ENCODE measurements at places on chromosomes 6 and 20.

DNA sequence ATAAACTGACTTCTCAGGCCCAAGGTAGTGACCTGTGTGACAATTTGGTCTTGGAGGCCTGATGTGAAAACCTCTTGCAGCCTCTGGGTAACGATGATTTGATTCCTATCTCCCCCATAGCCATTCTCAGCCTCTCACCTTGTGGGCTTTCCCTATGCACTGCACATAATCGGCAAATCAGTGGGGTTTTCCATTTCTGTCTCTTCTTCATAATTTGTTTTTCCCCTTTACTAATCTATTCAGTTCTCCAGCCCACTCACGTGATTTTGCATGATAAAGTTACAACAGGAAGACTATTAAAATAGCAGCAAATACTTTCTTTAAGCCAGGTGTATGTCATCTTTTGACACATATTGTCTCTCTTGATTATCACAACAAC lies 893.7 kb downstream of the TFAP2A start:
- no peak for DNase-seq

- no peak for DNase-seq
Measured at GRCh38 chr6:153059757-153060156, 57.2 kb upstream of the MTRF1L start.

- DNase-seq, result no peak
Measured at GRCh38 chr6:133644548-133644891, 244.4 kb upstream of the TCF21 start.

- DNase-seq, result no peak
Measured at GRCh38 chr6:73664701-73665100, 10.9 kb upstream of the SLC17A5 start.

DNA sequence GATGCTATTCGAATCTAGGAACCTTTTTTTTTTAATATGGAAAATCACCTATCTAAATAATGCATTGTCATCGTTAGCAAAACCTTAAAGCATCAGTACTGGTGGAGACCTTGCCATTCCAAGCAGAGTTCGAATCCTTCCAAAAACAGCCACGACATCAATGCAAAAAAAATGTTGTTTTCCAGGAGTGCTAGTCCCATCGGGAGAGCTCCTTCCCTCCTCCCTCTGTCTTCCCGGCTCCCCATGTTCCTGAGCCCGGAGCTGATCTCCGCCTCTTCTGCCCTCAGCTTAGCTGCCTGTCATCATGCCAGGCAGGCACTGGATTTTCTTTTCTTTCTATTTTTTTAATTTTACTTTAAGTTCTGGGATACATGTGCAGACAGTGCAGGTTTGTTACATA lies 153.6 kb upstream of the QKI start:
- DNase-seq, result no peak

DNA sequence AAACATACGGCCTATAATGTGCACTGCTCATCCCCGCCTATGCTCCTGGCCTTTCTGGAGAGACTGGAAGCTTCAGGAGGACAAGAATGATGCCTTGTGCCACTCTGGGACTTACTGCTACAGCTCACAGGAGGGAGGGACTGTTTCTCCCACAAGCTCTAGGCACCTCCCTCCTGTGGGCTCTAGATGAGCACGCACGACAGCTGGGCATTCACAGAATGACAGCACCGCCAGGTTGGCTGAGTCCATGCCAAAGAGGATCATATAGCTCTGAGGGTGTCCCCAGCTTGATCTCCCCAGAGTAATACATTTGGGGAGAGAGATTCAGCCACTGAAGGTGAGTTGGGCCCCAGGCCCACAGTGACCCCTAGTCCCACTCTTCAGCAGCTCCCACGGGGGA lies 10.1 kb upstream of the PGC start:
- no peak for DNase-seq

- DNase-seq, result no peak
Measured at GRCh38 chr6:22363166-22363713, 66.4 kb upstream of the PRL start.

GRCh38 chr6:33439956-33440648 lies 14.3 kb upstream of the ZBTB9 start:
- DNase-seq, result no peak

DNA sequence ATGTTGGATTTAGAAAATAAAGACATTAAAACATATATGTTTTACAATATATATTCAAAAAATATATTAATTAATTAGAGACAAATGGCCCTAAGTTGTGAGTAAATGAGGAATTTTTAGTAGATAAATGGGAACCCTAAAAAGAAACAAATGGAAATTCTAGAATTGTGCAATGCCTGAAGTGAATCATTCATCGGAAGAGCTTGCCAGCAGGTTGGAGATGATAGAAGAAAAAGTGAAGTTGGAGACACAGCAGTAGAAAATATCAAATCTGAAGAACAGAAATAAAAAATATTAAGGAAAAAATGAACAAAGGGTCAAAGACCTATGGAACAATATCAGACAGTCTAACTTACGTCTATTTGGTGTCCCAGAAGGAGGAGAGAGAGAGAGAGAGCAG lies 109.4 kb upstream of the NEDD9 start:
- no peak for DNase-seq

GRCh38 chr6:7189101-7189758 lies 81.5 kb downstream of the RREB1 start:
- no peak for DNase-seq

GRCh38 chr20:49557449-49557848 lies 10.5 kb downstream of the PTGIS start:
- DNase-seq, result no peak

DNA sequence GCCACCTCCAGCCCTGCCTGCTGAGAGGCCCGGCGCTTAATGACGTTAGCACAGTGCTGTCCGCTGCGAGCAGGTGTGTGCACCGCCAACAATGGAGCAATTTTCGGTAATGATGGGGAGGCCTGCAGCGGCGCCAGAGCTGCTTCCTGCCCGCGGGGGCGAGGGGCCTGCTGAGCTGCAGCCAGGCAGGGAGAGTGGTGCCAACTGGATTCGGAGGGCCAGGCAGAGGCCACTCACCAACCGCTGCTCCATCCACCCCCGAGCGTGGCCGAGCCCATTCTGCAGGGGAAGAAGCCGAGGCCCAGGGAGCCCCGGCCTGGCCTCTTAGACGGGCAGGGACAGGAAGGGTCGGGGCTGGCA lies 9.6 kb downstream of the HRH3 start:
- no peak for DNase-seq

- no peak for DNase-seq
Measured at GRCh38 chr6:2556761-2557160, 194.0 kb downstream of the MYLK4 start.

- no peak for DNase-seq
Measured at GRCh38 chr6:37483917-37484785, 15.5 kb downstream of the CCDC167 start.

DNA sequence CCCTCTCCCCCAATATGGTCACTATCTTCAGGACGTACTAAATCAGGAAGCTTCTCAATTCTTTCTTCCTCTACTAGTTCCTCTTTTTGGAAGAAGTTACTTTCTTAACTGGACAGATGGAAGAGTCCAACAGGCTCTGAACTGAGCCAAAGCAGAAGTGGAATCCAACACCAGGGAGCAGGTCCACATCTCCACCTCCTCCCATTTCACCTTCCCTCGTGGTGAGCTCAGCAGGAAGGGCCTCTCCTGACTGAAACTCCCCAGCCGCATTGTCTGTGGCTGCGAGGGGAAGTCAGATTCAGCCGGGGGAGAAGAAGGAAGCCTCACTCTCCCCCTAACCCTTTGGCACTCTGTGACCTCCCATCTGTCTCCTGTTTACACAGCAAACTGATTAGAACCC lies 63.8 kb upstream of the UST start:
- no peak for DNase-seq
